Activated naive CD4-positive, alpha-beta T cell (primary cell): ENCODE measurements at places on chromosomes 1 and 21.

- no peak for DNase-seq
Measured at GRCh38 chr1:240720976-240721375, 109.0 kb upstream of the GREM2 start.

GRCh38 chr1:109361069-109361468, 36.6 kb downstream of the SORT1 start:
- no peak for DNase-seq

GRCh38 chr1:176847052-176847451, 317.5 kb downstream of the ASTN1 start:
- DNase-seq, result no peak

GRCh38 chr1:99751877-99752504, 14.4 kb downstream of the FRRS1 start:
- DNase-seq, result no peak

DNA sequence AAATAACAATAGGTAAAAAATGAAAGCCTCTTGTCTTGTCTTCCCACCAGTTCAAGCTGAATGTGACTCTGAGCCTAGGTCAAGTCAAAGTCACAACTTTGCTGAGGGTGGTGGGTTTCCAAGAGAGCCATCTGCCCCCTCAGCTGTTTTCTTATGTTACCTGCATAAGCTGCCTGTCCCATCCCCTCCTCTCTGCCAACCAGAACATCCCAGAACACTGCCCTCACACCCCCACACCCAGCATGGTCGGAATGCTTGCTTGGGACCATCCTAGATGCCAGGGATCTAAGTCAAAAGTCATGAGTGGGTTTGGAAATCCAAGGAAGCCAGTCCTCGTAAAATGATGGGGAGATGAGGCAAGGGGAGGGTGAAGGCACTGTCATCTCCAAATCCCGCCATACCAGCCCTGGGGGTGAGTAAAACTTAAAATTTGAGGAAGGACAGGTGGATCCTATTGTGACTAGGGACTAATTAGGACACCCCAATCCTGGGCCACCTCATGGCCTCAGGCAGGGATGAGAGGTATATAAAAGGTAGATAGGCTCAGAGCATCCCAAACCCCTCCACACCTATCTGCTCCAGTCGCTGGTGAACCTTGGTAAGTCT, at the start of gene SPRR5:
SPRR5 (plus strand) TSS at position 556 of the 606 bp plus-strand sequence. CDS start 1,349 bp downstream, outside the sequence.
- no peak for DNase-seq

DNA sequence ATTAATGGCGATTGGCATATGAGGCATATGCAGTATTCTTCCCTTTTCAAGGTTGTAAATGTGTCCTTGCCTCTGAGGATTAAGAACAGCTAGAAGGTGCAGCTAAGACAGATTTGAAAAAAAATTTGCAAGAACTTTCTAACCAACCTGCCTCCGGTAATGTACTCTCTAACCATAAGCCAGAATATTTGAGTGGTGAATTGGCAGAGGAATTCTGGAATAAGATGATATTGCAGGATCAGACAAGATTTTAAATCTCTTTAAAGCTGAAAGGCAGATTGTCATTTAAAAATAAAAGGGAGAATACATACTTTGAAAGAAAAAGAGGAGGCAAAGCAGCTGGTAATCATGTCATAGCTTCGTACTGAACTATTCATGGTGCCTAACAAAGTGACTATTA, 29.2 kb downstream of the MROH9 start:
- no peak for DNase-seq

DNA sequence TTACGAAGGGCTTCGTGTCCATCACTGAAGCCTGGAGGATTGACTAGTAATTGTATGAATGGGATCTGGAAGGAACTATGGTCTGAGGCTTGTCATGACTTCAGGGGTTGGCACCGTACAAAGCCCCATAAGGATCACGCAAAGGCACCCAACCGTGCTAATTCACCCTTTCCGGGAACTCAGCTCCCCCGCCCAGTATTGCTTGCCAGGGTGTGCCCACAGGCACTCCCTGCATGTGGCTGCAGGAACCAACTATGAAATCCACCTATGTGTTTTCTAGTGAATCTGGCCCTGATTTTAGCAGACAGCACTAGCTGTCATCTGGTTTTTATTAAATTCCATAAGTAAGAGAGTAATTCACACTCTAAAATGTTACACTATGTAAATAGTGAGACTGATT, 139.2 kb downstream of the TM2D1 start:
- DNase-seq, result no peak

DNA sequence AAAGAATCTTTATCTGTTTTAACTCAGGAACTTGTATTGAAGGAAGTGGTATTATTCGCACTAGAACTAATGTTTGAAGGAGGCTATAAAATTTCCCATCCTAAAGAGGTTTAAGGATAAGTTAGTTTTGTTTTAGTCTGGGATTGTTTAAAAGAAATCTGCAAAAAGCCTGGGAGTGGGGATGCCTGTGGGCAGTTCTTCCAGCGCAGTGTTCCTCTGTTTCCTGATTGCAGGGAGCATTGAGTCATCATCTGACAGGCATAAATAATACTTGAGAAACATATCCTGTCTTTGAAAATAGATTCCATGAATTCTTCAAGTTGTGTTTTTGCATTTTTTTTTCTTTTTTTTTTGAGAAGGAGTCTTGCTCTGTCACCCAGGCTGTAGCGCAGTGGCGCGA, 350.8 kb upstream of the PTBP2 start:
- DNase-seq, result no peak

DNA sequence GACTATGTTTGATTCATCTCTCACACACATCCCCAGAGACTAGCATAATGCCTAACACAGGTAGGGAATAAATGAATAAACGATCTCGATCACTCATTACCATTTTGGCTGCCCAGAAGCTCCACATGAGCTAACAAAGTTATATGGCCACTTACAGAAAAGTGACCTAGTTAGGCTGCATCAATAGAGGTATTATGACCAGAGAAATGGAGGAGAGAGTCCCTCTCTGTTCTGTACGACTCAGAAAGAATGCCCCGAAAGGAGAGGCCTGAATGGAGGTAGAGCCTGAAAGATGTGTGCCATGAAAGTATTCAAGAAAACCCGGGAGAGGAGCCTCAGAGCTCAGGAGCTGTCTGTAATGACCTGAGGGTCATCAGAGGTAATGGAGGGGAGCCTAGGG, 208.2 kb upstream of the GRIK3 start:
- DNase-seq, result no peak

DNA sequence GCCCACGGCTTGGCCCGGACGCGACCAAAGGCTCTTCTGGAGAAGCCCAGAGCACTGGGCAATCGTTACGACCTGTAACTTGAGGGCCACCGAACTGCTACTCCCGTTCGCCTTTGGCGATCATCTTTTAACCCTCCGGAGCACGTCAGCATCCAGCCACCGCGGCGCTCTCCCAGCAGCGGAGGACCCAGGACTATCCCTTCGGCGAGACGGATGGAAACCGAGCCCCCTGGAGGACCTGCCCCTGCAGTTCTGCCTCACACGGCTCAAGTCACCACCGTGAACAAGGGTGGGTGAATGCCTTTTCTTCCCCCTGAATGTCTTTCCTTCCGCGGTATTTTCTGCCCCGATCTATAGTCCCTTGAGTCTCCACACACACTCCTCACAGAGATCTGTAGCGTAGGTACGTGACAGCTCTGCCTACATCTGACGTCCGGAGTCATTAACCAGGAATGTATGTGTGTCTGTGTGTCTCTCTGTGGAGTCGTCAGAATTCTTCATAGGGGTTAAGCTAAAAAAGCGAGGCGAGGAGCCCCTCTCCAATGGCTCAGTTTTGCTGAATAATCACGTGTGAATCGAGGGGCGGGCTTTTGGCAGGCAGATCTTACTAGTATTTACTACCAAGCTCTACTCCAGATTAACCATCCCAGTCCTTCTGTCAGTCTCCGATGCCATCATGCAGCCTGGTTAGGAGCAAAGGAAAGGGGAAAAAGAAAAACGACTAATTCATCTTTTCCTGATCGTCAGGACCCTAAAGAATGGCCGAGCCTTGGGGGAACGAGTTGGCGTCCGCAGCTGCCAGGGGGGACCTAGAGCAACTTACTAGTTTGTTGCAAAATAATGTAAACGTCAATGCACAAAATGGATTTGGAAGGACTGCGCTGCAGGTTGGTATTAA, at the start of gene CDKN2C:
CDKN2C (plus strand) TSS at position 635 of the 898 bp plus-strand sequence; CDS start at position 759, 124 bp downstream.
- DNase-seq, result no peak

- no peak for DNase-seq
Measured at GRCh38 chr1:11935057-11935412, 518 bp downstream of the PLOD1 start.

DNA sequence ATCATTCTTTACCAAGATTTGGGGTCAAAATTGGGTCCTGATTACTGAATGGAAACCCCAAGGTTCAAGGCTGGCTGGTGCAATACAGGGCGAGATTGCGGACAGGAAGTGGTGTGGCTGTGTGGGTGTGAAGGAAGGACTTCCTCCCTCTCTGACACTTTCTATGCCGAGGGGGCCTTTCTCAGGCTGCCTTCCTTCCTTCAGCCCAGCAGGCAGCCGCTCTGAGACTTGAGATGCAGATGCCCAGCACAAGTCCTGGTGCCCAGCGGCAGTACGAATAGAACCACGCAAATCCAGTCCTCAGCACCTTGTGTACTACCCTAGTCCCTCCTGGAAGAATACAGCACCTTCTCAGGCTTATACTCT, 16.3 kb downstream of the BATF3 start:
- no peak for DNase-seq

DNA sequence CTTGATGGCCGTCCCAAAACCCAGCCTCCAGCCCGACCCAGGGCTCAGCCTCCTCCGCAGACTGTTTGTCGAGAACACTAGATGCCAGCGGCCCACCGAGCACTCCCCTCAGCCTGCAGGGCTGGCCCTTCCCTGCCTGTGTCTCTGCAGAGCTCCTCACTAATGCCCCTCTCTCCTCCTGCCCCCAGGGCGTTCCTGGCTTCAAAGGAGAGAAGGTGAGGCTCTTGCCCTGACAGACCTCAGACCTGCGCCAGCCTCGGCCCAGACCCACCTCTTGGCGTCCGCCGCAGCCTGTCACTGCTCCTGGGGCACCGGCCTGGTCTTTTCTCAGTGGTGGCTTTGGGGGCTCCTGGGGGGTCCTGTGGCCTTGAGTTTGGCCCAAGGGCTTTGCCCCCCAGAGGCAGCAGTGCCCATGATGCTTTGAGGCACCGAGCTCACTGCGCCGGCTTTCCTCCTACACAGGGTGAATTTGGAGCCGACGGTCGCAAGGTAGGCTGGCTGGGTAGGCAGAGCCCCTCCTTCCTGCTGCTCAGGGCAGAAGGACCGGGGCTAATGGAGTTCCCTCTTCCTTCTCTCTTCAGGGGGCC, 18.4 kb downstream of the COL6A2 start:
- no peak for DNase-seq

DNA sequence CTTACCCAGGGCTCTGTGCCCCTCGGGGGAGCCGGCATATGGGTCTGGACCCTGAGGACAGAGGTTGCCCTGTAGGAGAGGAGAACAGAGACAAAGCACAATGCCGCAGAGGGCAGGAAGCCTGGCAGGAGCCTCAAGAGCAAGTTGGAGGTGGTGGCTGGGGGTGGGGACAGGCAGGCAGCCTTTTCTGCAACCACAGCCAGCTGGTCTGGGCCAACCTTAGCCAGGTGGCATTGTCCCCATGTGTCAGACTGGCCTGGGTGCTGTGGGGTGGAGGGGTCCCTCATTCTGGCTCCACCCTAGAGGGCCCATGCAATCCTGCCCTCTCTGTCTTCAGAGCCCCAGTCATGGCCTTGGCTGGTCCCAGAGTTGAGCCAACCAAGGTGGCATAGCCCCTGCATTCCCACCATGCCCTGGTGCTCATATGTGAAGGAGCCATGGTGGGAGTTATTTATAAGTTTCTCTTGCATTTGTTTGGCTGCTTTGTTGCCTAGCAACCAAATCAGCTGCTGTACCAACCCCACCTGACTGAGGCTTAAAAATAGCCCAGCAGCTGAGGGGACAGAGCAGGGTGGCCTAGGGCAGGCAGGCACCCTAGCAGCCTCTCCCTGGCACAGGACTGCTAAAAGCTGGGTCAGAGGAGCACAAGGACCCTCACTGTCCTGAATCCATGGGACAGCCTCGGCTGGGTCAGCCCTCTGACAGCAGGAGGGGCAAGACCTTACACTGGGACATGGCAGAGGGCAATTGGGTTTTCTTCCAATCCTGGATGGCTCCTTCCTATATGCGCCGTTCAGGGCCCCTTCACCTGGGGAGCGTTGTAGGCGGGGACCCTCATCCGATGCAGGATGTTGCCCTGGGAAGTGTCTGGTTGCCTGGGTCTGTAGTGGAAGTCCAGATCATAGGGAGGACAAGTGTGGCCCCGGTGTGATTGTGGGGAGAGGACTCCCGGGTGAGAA, 19.5 kb downstream of the MAP7D1 start:
- DNase-seq, result no peak

DNA sequence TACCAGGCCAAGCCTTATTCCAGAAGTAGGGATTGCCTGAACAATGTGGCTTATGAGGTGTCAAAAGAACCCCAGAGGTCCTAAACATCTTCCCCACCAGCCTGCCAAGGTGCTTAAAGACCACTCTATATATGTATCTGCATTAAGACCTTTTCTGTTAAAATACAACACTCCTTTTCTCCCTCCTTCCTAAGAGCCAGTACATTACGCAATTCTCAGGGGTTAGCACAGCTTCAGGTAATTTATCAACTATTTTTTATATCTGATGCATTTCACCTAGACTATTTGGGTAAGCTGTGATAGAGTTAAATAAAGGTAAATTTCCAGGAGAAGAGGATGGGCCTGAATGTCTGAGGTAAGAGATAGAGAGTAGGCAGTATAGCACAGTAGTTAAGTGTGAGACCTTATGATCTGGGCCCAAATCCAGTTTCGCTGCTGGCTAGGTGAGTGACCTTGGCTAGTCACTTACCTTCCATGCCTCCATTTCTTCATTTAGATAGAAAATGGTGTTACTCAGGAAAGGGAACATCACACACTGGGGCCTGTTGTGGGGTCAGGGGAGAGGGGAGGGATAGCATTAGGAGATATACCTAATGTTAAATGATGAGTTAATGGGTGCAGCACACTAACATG, 5.1 kb upstream of the CCN1 start:
- DNase-seq, result no peak

DNA sequence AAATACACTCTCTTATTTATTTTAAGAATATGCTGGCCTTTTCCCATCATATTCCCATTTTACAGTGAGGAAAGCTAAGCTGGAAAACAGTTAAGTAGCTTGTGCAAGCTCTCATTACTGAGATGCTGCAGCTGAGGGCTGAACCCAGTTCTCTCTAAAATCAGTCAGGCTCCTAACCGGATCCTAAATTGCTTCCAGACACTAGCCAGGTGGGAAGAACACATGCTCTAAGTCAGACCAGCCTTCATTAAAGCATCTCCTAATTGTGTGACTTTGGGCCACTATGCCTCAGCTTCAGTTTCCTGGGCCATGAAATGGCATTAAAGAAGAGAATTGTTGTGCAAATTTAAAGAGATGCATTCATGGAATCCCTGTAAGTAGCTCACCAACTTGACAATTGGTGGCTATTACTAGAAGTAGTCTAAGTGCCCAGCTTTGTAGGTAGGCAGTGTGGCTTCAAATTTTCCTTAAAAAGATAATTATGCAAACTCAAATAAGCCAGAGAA, 228.4 kb downstream of the DAB1 start:
- no peak for DNase-seq
